ENCODE measurements at places on chromosomes 13 and 19.

GRCh38 chr13:50842251-50842989 is 1.1 kb downstream of the DLEU7 start:
- DNase-seq: no peak

DNA sequence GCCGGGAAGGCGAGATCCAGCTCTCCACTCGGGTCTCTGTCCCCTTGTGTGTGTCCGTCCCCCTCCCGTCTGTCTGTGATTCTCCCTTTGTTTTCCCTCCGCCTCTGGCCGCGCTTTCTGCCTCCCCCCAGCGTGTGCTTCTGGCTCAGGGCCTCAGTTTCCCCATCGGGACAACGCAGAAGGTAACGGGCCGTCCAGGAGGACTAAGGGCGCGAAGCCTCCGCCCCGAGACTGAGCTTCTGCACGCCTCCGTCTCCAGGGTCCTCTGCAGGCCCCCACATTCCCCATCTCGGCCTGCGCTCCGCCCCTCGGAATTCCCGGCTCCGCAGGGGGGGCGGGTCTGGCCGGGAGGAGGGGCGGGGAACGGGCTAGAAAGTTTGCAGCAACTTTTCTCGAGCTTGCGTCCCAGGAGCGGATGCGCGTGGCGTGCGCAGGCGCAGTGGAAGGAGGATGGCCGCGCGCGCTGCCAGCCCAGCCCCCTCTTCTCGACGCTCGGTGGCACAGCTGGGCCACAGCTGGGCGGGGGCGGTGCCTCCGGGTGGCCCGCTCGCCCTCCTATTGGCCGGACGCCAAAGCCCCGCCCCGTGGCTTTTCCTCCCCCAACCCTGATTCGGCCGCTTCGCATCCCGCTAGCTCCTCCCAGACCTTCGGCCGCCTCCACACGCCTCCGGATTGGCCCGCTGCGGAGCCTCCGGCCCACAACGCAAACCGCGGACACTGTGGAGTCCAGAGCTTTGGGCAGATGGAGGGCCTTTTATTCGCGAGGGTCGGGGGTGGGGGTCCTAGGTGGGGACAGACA is at the start of gene SIX5:
SIX5 (minus strand) TSS at position 269 of the 799 bp plus-strand sequence. CDS start 408 bp downstream, outside the sequence.
- peak; percentile 94 for DNase-seq

- no peak for DNase-seq
These were observed 109.7 kb downstream of the PAN3 start for GRCh38 chr13:28248080-28248479.

DNA sequence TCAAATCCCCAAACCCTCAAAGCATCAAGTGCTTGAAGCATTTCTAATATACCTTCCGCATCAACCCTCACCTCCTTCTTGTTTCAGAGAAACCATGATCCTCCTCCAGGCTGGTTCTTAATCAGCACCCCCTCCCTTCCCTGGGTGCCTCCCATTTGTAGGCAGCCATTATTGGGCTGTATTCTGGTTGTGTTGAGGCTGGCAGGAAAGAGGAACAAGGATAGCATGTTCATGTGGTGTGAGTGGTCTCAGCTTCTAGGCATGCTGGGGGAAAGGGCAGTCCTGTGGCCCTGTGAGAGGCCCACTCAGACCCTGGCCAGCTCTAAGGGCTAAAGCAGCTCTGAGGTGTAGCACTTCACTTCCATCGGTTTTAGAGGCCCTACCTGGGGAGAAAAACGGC is 18.9 kb upstream of the TRIM13 start:
- no peak for DNase-seq

DNA sequence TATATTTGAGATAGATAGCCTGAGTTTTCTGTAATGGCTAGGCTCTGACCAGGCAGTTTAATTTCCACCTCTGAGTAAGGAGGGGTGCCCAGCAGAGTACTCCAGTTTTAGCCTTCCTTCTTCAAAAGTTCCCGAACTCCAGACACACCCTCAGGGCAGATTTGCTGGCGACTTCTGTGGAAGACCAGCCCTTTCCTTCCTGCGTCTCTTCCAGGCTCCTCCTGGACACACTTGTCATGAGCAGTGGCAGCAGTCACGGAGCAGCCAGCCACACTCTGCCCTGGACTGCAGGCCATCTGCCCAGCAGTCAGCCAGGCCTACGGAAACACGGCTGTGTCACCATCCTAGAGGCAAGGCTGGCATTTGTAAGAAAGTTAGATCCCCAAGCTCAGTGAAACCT is 6.6 kb upstream of the FLT1 start:
- no peak for DNase-seq
